ENCODE measurements at places on chromosomes 1 and 21. TPM values are rescaled to one million over a fixed set of nuclear protein-coding genes. Genes with fewer than 3 reads are reported as not detected.

DNA sequence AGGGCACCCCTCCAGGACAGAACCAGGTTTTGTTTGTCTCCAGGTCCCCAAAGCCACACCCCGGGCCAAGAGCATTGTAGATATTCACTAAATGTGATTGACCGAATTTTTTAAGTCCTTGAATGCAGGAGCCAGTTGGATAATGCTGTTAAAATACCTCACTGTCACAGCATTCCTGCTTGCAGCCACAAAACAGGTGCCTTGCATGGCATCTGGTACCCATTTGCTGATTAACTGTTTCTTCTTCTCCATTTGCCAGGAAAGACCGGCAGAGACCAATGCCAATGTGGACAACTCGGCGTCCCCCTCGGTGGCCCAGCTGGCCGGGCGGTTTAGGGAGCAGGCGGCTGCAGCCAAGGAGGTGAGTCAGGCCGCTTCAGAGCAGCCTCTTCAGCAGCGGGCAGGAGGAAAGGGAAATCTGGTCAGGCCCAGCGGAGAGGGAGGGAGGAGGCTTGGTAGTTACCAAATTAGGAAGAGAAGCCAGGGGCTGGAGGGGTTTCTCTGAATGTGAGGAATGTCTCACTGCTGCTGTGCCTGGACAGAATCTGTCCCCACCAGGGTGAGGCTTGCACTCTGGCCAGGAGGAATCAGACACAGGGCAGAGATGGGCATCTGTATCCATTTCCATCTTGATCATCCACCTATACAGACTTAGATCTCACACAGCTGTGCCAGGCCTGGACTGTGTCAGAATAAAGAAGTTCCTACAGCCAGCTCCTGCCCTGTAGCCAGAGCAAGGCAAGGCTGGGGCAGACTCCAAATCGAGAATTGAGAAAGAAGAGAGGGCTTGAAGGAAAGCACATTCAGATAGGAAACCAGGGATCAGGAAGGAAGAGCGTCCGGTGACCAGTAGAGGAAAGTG is 37.9 kb upstream of the MPZL1 start:
- peak overlapping the region; percentile 73 for H3K27ac ChIP-seq
- no peaks in the 10 kb centered on the region for H3K27me3 ChIP-seq
- peaks cover 79% of the 10 kb centered on the region for H3K4me1 ChIP-seq
- H3K4me3 ChIP-seq, result no peak overlapping the region
- H3K36me3 ChIP-seq, result no peaks in the 10 kb centered on the region
- DNase-seq, result no peak

DNA sequence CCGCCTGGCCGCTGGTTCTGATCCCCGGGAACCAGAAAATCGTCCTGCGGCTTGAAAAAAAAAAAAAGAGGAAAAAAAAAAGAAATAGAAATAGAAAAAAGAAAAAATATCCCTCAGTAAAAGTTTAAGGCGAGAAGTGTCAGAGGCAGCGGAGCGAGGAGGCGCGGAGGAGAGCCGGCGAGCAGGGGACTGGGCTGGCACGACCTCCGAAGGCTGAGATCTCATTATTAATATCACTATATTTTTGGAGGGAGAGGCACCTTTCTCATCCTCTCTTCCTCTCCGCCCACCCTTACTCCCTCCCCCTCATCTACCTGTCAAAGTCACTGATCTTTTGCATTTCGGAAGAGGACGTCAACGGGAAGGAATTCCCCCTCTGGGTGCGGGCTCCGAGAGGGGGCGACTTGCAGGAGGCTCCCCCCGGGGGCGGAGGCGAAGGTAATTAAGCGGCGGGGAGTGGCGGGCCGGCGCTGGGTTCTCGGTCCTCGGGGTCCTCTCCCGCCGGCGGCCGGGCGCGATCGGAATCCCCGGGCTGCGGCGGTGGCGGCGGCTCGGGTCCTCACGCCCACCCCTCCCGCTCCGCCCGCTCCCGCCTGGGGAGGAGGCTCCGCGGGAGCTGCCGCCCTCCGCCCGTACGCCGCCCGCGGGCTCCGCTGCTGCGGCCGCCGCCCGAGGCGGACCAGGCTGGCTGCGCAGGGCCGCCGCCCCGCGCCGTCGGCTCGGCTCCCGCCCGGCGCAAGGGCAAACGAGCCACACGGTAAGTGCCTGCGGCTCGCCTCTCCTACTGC is at the start of gene NTNG1:
Gene NTNG1 (plus strand): TSS at position 337 of the 788 bp plus-strand sequence.
- no peak for DNase-seq
- no peaks in the 10 kb centered on the region for H3K36me3 ChIP-seq
- H3K4me1 ChIP-seq, result peaks cover 23% of the 10 kb centered on the region
- peaks cover 4% of the 10 kb centered on the region for H3K27me3 ChIP-seq
- H3K4me3 ChIP-seq, result peak within 1 kb of the TSS; percentile 68

The FBLIM1 gene
- 94.5 TPM for total RNA-seq

DNA sequence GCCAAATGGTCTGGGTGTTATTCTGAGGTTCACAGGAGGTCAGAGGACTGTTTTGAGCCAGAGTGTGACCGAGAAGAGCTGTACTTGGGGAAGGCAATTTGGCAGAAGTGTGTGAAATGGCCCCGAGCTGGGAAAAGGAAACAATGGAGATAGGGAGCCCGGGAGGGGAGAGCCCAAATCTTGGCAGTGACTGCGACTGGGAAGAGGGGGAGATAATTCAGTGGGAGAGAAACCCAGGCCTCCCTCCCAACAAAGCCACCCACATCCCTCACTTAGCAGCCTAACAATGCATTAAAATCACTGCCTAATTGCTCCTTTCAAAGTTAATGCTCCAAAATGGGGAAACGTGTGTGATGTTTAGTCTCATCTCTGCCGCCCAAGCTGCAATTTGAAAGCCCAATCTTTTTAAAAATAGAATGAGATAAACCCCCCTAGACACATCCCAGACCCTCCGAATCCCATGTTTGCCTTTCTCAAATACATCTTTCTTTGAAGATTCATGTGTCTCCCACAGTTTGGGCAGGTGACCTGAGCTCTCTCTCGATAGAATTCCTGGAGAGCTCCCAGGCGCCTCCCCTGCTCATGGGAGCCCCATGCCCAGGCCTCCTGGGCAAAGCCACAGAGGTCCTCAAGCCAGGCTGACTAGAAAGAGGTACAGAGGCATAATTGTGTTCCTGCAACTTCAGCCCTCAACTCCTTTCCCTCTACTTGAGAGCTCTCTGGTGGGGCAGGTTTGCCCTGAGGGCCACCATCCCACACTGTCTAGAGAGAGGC is 17.3 kb downstream of the LRRC52 start:
- no peaks in the 10 kb centered on the region for H3K4me1 ChIP-seq
- no peak for DNase-seq
- H3K27me3 ChIP-seq, result no peaks in the 10 kb centered on the region
- H3K4me3 ChIP-seq, result no peak overlapping the region
- no peak overlapping the region for H3K27ac ChIP-seq

DNA sequence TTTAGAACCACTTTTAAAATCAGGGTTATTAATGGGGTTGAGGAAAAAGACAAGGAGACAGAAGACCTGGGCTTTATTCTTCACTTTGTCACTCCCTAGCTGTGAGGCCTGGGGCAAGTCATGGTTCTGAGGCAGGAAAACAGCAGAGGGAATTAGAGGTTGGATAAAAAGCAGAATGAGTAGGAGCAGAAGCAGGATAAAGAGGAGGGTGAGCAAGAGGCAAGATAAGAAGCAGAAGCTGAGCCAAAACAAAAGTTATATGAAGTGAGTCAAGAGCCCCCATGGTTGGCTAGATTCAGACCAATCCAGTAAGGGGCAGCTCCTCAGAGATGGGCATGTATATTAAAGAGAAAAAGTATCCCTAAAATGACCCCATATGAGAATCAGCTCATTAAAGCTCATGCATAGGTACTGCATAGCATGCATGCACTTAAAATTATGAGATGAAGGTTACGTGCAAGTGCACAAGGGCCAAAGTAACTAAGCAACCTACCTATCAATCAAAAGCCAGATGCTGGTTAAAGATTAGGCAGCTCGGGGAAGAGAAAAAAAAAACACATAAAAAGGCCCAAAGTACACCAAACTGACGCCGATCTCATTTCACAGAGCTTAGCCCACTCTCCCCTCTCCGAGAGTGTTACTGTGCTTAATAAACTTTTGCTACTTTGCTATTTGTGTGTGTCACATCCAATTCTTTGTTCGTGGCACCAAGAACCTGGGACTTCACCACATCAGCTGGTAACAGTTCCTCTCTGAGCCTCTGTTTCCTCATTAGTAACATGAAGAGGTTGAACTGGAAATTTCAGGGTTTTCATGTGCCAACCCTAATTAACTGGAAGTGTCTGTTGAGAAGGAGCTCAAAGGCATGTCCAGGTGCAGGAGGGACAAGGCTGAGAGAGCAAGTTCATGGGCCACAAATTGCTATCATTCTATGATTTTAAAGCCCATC is 2.2 kb downstream of the AVPR1B start:
- no peaks in the 10 kb centered on the region for H3K36me3 ChIP-seq
- H3K4me3 ChIP-seq, result no peak overlapping the region
- DNase-seq, result no peak
- H3K27me3 ChIP-seq, result no peaks in the 10 kb centered on the region
- no peak overlapping the region for H3K27ac ChIP-seq
- H3K4me1 ChIP-seq, result peaks cover 16% of the 10 kb centered on the region

GRCh38 chr1:22613951-22614350 is 22.5 kb upstream of the C1QA start:
- H3K27ac ChIP-seq, result no peak overlapping the region
- H3K4me1 ChIP-seq, result no peaks in the 10 kb centered on the region
- H3K4me3 ChIP-seq, result no peak overlapping the region
- no peaks in the 10 kb centered on the region for H3K36me3 ChIP-seq
- DNase-seq, result no peak

DNA sequence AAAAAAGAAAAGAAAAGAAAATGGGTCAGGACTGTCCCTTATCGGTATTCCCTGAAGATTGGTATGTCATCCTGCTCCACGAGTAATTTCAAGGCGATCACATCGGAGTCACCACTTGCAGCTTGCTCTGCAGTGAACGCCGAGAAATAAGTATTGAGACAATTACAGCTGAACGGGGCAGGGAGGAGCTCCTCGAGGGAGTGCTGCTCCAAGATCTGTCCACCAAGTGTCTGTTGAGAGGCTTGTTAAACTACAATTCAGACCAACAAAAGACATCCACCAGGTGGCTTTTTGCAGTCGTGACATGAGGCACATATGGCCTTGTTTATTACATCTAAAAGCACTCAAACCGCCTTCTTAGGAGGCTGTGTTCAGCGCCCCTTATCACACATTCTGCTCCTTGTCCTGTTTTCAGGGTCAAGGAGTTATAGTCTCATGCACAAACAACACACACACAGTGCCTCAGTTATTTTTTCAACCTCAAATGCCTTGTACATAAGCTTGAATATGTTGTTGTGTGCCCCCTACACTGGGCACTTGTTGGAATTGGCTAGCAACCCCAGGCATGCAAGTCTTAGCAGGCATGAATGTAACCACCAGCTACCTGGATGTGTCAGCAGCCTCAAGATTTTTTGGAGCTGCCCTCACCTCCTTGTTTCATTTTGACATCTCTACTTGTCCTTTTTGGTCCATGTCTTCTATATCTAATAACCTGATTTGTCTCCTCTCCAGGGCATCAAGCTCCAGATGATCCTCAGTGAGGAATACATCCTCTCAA is 13.0 kb upstream of the CD48 start:
- peaks cover 5% of the 10 kb centered on the region for H3K4me1 ChIP-seq
- no peak for DNase-seq
- no peak overlapping the region for H3K27ac ChIP-seq
- no peak overlapping the region for H3K4me3 ChIP-seq
- no peaks in the 10 kb centered on the region for H3K27me3 ChIP-seq
- no peaks in the 10 kb centered on the region for H3K36me3 ChIP-seq
